ENCODE measurements at places on chromosomes 2 and 18. TPM values are rescaled to one million over a fixed set of nuclear protein-coding genes. Genes with fewer than 3 reads are reported as not detected.
A peak's percentile ranks its signal among the peaks of the same experiment; 100 is the strongest.

- H3K27me3 ChIP-seq: no peaks in the 10 kb centered on the region
- H3K27ac ChIP-seq: no peak overlapping the region
- H3K4me1 ChIP-seq: no peaks in the 10 kb centered on the region
- no peaks in the 10 kb centered on the region for H3K36me3 ChIP-seq
- no peak overlapping the region for H3K4me3 ChIP-seq
Measured at GRCh38 chr2:127347734-127348392, 39.9 kb downstream of the MAP3K2 start.

DNA sequence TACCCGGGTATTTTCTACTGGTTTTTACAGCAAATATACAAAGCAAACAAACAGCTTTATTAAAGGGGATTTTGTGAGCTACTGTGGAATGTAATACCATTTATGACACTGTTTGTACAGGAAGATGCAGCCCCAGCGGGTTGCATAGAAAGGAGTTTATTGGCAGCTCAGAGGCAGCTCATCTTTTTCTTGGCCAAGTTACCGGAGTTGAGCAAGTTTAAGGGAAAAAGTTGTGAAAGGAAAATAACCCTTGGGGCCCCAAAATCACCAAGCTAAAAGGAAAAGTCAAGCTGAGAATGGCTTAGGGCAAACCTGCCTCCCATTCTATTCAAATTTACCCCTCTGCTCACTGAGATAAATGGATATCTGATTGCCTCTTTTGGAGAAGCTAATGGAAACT lies 60.8 kb downstream of the MOB4 start:
- H3K27me3 ChIP-seq: peaks cover 4% of the 10 kb centered on the region
- H3K36me3 ChIP-seq: no peaks in the 10 kb centered on the region
- no peaks in the 10 kb centered on the region for H3K4me1 ChIP-seq
- DNase-seq: no peak

- H3K4me1 ChIP-seq: no peaks in the 10 kb centered on the region
- H3K36me3 ChIP-seq: no peaks in the 10 kb centered on the region
- no peak overlapping the region for H3K4me3 ChIP-seq
- no peak overlapping the region for H3K27ac ChIP-seq
- DNase-seq: no peak
Measured at GRCh38 chr2:207203056-207203455, 37.3 kb upstream of the KLF7 start.

The STON1 gene
- total RNA-seq: 1.7 TPM

DNA sequence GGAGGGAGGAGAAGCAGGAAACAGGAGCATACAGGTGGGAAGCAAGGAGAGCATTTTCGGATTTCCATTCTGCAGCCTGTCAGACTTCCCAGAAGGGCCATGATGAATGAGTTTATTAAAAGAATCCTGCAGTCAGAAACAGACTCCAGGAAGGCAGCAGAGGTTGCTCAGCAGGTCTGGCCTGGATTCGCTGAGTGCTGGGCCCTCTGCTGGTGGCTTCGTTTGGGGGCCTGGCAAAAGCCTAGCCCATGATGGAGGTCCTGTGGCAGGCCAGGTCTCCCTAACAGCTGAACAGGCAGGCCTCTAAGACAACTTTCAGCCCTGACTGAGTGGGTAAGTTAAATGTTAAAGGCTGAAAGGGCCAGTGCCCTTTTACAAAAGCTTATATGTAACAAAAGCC lies 108.2 kb upstream of the CAPN13 start:
- no peak overlapping the region for H3K4me3 ChIP-seq
- H3K27me3 ChIP-seq: no peaks in the 10 kb centered on the region
- 0 out of 2 replicates have a peak, but pooled peaks cover 7% of the 10 kb centered on the region for H3K36me3 ChIP-seq
- DNase-seq: peak; percentile 31
- H3K4me1 ChIP-seq: no peaks in the 10 kb centered on the region
- no peak overlapping the region for H3K27ac ChIP-seq

The TDRD15 gene
- total RNA-seq: 1.9 TPM

DNA sequence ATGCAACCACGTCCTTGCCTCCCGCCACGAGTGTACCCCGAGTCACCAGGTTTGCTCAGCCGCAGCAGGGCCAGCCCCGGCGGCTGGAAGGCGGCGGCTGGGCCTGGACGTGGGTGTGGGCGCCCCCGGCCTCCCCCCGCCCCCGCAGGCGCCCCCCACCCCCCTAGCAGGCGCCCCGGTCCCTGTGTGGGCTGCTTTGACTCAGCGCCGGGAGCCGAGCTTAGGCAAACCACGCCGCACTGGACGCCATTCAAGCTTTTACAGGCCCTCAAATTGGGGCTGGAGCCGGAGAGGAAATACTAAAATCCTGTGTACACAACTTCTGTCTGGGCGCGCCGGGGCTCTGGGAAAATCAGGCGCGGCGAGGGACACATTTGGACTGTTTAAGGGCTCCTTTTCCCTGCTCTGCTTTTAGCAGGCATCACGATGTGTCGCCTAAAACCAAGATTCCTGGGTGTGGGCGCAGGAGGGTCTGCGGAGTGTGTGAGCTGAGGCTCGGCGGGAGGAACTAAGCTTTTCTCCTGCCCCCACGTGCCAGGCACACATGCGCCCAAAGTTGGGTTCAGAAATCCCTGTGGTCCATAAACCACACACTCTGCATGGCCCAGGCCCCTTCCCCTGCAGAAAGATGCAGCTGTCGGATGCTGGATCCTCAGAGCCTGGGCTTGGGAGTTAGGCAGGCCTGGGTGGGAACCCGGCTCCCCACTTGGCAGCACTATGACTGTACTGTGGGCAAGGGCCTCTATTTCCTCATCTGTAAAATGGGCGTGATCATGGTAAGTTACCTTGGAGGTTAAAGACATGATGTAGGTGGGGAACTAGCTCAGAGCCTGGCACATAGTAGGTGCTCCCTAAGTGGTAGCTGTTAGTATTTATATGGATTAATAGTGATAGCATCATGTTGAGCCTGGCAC lies 57.6 kb downstream of the ATOH8 start:
- H3K36me3 ChIP-seq: no peaks in the 10 kb centered on the region
- H3K27me3 ChIP-seq: no peaks in the 10 kb centered on the region
- H3K4me1 ChIP-seq: no peaks in the 10 kb centered on the region
- no peak for DNase-seq
- no peak overlapping the region for H3K4me3 ChIP-seq

DNA sequence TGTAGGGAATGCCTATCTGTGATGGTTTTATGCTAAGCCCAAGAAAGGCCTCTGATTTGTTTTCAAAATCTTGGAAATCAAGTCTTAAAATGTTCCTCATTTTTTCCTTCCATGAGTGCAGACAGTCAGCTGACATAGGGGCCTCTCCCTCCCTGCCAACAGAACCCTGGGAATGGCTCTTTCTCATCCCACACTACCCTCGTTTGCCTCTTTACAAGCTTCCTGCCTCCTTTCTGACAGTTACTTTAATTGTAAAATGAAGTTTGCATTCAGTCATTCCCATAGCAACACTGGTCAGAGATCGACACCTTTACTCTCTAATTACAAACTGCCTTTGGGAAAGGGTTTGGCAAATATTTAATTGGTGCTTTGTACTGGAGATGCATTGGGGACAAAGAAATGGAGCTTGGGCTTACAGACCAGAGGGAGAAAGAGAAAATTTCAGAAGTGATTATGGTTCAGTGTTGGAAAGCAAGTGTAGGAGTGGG lies 25.4 kb downstream of the KIF5C start:
- no peaks in the 10 kb centered on the region for H3K4me1 ChIP-seq
- H3K36me3 ChIP-seq: no peaks in the 10 kb centered on the region
- no peak overlapping the region for H3K4me3 ChIP-seq
- no peak for DNase-seq
- no peak overlapping the region for H3K27ac ChIP-seq

The IHH gene
- not detected for total RNA-seq

DNA sequence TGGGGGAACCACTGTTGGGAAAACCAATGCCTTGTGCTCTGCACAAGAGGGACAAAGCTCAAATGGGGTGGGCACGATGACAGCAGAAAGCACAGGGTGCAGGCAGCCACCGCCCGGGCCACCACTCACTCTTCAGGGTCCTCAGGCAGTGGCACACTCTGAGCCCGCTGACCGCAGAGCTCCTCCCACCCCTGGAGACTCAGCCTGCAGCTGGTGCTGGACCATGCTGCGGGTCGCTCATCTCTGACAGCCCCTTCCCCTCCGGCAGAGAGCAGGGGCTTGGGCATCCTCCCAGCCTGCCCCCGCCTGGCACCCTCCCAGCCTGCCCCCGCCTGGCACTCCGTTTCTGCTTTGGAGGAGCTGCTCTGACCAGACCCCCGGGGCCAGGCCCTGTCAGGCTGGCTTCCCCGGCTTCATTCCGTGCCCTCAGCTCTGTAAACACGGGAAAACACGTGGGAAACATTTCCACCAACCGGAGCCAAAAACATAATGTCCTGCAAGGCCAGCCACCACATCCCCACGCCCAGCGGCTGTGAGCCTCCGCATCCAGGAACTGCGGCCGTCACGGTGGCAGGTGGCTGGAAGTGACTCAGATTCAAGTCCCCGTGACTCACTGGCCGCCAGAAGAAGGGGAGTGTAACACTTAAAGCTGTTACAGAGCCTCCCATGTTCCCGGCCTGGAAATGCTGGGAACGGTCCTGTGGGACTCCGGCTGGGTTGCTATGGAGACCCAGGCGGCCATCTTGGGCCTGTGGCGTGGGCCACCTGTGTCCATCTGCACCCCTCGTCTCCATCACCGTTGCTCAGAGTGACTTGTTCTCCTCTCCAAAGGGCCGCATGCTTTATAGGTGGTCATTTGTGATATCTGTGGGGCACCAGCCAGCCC lies 6.8 kb upstream of the SNED1 start:
- no peaks in the 10 kb centered on the region for H3K27me3 ChIP-seq
- H3K36me3 ChIP-seq: no peaks in the 10 kb centered on the region
- H3K27ac ChIP-seq: peak overlapping the region; percentile 18
- no peak overlapping the region for H3K4me3 ChIP-seq

The ALPI gene
- not detected for total RNA-seq

- no peak overlapping the region for H3K4me3 ChIP-seq
- H3K27me3 ChIP-seq: no peaks in the 10 kb centered on the region
- DNase-seq: no peak
- no peaks in the 10 kb centered on the region for H3K36me3 ChIP-seq
- H3K27ac ChIP-seq: no peak overlapping the region
- peaks cover 13% of the 10 kb centered on the region for H3K4me1 ChIP-seq
Measured at GRCh38 chr2:42192652-42193566, 23.8 kb downstream of the EML4 start.

DNA sequence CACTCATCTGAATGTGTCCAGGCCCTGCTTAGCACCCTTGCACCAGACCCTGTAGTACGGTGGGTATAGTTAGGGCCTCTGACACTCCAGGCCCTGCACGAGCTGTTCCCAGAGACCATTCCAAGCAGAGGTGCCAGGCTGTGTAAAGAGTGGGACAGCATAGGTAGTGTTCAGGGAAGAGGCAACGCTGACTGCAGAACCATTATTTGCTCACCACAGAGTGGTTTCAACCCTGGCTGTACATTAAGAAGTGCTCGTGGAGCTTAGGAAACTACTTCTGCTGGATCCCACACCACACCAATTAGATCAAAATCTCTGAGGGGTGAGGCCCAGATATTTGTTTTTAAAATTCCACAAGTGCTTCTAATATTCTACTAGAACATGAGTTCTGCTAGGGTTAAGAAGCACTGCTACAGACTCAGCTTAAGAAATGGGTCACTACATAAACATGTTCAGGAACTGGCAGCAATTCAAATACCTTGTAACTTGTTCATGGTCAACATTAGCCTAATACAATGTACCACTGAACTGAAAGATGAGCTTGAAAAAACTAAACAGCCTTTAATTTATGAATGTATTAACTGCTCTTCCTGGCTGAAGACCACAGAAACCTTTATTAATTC lies 183.0 kb downstream of the MYO5B start:
- H3K27ac ChIP-seq: no peak overlapping the region
- 0 out of 2 replicates have a peak, but pooled peaks cover 1% of the 10 kb centered on the region for H3K4me1 ChIP-seq
- H3K4me3 ChIP-seq: no peak overlapping the region
- H3K27me3 ChIP-seq: no peaks in the 10 kb centered on the region

DNA sequence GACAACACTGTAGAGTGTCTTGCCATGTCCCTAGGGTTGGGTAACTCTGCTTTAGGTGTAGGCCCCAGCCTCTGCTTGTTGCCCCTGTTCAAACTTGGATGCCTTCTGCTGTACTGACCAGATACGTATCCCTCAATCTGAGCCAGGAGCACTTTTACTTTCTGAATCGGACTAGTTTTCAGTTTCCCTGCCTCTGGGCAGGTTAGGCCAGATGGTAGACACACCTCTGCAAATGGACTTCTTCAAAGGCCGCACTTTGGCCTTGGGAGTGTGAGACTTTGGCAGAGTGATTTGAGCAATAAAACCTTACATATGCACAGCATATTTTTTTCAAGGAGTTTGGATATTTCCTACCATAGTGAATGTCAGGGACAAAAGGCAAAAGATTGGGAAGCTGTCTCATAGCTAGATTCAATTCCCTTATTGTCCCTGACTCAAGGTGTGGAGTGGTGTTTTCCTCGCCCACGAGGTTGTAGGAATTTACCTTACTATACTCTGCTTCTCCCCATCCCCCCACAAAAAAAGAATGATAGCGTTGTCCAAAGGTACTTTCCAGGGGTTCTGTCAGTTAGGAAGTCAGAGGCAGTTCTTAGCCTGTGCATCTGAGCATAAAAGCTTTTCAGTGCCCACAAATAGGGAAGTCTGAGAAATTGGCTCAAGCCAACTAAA lies 15.3 kb upstream of the PARD3B start:
- H3K27me3 ChIP-seq: no peaks in the 10 kb centered on the region
- no peaks in the 10 kb centered on the region for H3K36me3 ChIP-seq
- no peak overlapping the region for H3K27ac ChIP-seq
- no peak for DNase-seq
- no peak overlapping the region for H3K4me3 ChIP-seq

Measured in PC-9 (cell line).